ENCODE measurements at places on chromosomes 4 and X. TPM values are rescaled to one million over a fixed set of nuclear protein-coding genes. Genes with fewer than 3 reads are reported as not detected.

BANK1 gene
- total RNA-seq: 0.68 TPM

ZMAT1 gene
- 3.7 TPM for total RNA-seq

MSANTD1 gene
- 0.99 TPM for total RNA-seq

ESX1 gene
- not detected for total RNA-seq

HMX1 gene
- total RNA-seq: 10.0 TPM

CFP gene
- 3.4 TPM for total RNA-seq

AFP gene
- total RNA-seq: 1.8 TPM

SPANXA1 gene
- not detected for total RNA-seq

TLL1 gene
- 0.46 TPM for total RNA-seq

CENPE gene
- total RNA-seq: 41.5 TPM

UGT2A3 gene
- 0.11 TPM for total RNA-seq

CD99L2 gene
- 9.6 TPM for total RNA-seq

CPLX1 gene
- total RNA-seq: 2.0 TPM

HEPH gene
- total RNA-seq: 31.7 TPM

RHOXF2 gene
- total RNA-seq: 0.07 TPM

UGT8 gene
- total RNA-seq: 30.7 TPM

TLR8 gene
- not detected for total RNA-seq

HMGB3 gene
- 312 TPM for total RNA-seq

ZNF157 gene
- total RNA-seq: 1.7 TPM

CXCL13 gene
- total RNA-seq: not detected

GYPA gene
- total RNA-seq: 0.09 TPM

SPANXD gene
- total RNA-seq: not detected

RGN gene
- 1.6 TPM for total RNA-seq
